Activated T-helper 1 cell treated with Interleukin-2 at 50 U/mL for 16 hours (primary cell): ENCODE measurements at places on chromosomes 3 and 15.

- no peak for DNase-seq
Observed at GRCh38 chr3:44093531-44093930, 148.2 kb upstream of the TOPAZ1 start.

DNA sequence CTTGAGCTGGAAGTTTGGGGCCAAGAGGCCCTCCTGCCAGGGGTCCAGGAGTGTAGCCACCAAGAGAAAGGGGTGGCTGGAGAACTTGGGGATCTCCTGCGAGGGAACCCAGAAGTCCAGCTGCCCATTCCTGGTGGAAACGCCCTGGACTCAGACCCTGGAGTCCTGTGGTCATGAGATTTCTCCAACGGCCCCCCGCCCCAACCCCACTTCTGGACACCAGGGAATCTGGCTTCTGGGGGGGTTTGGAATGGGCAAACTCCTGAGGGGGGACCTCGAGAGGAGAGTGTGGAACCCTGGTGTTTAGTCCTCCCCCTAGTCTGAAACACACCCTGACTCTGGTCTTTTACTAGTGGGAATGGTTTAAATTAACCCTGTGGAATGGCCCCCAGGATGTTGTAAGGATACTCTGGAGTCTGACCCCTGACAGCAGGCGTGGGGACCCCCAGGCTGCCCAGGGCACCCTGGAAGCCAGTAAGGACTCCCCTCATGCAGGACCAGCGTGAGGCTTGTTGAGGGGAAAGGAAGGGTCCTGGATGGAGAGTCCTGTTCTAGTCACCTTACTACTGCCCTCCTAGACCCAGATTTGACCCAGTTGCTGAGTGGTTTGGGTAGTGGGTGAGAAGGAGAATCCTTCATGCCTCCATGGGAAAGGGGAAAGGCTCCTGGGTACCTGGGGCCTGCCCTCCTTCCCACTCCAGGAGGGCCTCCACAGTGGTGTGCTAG, 540 bp downstream of the KLHDC8B start:
- DNase-seq = no peak

DNA sequence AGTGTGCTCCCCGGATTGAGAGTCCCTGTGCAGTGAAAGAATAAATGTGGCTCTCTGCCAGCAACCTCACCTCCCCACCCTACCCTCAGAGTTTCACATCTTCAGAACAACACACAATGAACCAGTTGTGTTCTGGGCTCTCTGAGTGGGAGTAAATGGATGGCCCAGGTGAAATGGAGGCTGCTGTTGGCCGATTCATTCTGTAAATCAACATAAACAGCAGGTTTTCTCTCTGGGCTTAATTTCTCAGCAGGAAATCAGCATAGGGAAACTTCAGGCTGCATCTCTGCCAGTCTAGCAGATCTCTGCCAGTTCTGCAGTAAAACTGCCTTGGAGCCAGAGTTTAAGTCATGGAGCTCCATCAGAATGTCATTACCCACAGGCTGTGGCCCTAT, 54.6 kb upstream of the FURIN start:
- DNase-seq = no peak

DNA sequence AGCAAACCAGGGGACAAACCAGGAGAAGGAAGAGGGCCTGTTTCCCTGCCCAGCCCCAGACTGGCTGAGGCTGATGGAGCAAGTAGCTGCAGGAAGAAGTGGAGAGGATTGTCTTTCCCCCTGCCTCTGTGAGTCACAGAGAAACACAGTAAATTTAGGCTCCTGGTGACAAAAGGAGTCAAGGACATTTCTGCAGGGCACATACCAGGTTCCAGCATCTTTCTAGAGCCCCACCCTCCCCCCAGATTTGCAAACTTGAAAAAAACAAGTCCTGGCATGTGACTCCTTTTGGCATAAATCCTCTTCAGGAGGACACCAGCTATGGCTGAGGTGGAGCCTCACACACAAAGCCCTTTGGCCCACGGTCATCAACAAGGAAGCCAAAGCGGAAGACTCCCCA, 17.8 kb downstream of the PLD1 start:
- no peak for DNase-seq

GRCh38 chr3:115190747-115191146, 43.7 kb upstream of the ZBTB20 start:
- no peak for DNase-seq

GRCh38 chr15:43242616-43243015, 21.8 kb upstream of the EPB42 start:
- no peak for DNase-seq

GRCh38 chr3:97927704-97928103, 44.5 kb downstream of the RIOX2 start:
- DNase-seq = no peak
